ENCODE measurements at places on chromosomes 3 and 15.

- DNase-seq, result no peak
Observed at GRCh38 chr3:153615863-153616262, 453.8 kb downstream of the RAP2B start.

DNA sequence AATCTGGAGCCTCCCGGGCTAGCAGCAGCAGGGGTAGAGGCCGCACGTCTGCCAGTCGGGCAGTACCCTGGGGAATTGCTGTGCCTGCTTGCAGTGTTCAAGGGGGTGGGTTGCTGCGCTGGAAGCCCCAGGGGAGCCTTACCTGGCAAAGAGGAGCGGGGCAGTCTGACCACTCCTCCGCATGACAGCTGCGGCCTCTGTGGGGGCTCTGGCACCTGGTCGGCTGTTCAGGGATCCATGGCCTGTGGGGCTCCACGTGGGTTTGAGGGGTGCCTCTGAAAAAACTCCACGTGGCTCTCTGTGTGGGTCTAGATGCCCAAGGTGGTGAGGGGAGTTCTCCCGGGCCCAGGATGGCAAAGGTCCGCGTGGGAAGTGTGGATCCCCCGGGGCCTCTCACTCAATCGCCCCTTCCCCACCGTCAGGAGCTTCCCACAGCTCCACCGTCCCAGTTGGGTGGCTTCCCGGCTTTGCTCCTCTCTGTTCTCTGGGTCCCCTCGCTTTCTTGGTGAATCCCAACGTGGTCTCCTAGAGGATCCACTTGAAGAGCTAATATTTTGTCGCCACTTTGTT is 184.5 kb downstream of the EFHB start:
- no peak for DNase-seq

DNA sequence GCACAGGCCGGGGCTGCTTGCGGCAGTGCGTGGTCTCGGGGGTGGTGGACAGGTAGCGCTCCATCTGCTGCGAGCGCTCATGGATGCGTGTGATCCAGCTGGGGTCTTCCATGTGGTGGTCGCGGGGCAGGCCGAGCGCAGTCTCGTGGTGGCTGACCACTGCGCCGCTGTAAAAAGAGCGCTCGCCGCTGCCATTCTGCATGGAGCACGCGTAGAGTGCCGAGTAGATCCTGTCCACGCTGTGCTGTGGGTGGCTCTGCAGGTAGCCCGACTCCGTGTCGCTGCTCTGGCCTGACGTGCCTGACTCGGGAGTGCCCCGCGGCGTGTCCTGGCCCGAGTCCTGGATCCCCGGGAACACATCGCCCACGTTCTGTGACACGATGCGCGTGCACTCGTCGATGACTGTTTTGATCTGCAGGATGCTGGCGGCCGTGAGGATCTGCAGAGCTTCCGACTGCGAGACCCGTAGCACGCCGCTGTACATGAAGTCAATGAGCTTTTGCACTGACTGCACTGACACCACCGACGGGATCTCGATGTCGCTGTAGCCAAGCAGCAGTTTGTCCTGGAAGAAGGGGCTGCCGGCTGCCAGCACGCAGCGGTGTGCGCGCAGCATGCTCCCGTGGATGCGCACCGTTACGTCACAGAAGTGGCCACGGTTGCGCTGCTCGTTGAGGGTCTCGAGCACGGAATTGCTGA is 57.4 kb downstream of the TIGIT start:
- DNase-seq, result no peak

DNA sequence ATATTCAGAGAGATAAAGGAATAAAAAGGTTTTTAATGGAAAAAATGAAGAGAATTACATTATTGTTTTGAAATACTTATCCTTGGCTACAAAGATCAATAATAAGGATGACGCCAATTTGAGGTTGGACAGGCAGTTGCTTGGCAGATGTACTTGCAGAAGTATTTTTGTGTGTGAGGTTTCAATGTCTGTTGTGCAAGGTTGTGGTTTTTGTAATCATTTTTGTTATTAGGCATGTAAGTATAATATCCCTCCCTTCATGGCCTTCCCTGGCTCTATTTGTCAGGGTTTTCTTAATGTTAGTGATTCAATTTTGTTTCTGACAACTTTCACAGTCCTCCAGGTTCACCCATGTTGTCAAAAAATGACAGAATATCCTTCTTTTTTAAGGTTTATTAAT is 105.9 kb downstream of the OTOL1 start:
- DNase-seq, result no peak

DNA sequence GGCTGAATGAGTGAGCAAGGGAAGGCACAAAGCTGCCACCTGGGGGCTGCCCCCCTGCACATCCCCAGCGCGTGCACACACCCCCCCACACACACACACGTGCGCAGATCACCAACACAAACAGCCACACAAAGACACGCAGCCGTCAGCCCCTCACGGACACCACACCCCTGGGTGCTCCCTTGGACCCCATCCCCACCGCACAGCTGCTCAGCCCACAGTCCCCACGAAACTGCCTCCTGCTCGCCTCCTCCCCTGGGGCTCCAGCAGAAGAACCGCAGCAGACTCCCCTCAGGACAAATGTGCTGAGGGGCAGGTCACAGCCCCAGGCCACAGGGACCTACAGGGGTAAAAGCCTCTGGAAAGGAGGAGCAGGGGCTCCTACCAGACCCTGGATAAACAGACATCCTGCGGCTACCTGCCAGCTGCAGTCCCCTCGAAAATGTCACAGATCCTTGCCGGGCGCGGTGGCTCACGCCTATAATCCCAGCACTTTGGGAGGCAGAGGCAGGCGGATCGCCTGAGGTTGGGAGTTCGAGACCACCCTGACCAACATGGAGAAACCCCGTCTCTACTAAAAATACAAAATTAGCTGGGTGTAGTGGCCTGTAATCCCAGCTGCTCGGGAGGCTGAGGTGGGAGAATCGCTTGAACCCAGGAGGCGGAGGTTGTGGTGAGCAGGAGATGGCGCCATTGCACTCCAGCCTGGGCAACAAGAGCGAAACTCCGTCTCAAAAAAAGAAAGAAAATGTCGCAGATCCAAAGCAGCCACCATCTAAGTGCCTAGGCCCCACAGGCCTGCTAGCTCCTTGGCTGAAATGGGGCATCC is 6.5 kb downstream of the TWF2 start:
- no peak for DNase-seq

- DNase-seq, result no peak
Observed at GRCh38 chr3:180048103-180048502, 11.4 kb upstream of the PEX5L start.

GRCh38 chr3:108152274-108152673 is 61.4 kb upstream of the CD47 start:
- no peak for DNase-seq

GRCh38 chr3:53890726-53891475 is 758 bp downstream of the SELENOK start:
- DNase-seq, result no peak

GRCh38 chr3:166013073-166013679 is 176.0 kb upstream of the BCHE start:
- DNase-seq, result no peak

All from lower leg skin (tissue), 4 donors.